GM06990 (cell line): ENCODE measurements at places on chromosomes 2 and 18.

DNA sequence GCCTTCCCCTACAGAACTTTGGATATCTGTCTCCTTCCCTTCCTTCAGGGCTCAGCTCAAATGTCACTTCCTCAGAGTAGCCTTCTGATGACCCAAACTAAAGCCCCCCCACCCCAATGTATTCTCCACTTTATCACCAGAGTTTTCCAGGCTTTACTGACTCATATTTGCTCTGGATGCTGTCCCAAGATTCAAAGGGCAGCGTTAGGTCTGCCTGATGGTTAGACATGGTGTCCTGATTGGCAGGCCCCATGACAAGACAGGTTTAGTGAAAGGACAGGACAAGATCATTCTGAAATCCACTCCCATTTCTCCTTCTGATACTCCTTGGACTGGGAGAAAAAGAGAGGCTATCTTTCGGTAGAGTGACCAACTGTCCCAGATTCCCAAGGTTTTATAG, 22.6 kb upstream of the RPIA start:
- DNase-seq = no peak

- no peak for DNase-seq
Observed at GRCh38 chr2:137021763-137022162, 256.4 kb downstream of the THSD7B start.

- no peak for DNase-seq
Observed at GRCh38 chr2:229445501-229446211, 174.6 kb upstream of the PID1 start.

DNA sequence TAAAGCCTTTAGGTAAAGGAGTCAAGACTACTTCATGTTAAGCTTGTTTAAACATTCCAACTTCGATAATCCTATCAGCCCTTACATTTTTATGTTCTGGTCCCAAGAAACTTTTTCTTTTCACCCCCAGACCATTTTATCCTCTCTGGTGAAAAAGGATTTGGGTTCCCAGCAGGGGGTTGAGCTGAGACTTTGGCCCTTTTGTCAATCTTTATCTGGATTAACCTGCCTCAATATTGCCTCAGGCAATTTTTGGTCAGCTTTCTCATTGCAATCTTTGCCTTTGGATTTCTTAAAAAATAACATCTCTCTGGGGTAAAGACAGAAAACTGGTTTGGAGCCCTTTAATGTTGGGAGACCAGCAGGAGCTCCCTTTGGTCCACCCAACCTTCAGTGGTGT, 33.9 kb upstream of the CSRNP3 start:
- DNase-seq = no peak

DNA sequence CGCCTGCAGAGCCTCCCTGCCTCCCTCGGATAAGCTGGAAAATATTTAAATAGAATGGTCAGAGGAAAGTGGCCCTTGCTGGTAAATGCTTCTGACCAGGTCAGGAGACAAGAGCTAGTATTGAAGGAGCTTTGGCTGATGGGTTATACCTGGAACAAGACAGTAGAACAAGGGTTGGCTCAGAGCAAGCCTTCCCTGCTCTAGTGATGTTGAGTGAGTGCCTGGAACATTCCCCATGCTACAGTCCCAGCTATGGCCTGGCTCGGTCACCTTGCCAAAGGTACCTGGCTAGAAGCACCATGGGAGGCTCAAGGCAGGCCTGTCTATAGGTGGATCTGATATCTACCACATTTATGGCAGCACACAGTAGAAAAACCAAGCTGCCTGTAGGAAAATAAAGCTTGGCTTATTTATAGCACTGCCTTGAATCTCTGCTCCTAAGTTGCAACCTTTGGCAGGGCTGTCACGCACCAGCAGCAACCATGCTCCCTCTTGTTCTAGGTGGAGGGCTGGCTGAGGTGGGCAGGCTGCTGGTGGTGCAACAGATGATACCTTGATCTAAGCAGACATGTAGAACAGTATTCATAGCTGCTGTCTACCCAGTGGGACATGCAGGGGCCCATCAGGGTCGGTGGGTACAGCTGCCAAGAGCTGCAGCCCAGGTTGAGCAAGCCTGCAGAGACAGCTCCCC, 66.7 kb upstream of the BCL2L11 start:
- no peak for DNase-seq

DNA sequence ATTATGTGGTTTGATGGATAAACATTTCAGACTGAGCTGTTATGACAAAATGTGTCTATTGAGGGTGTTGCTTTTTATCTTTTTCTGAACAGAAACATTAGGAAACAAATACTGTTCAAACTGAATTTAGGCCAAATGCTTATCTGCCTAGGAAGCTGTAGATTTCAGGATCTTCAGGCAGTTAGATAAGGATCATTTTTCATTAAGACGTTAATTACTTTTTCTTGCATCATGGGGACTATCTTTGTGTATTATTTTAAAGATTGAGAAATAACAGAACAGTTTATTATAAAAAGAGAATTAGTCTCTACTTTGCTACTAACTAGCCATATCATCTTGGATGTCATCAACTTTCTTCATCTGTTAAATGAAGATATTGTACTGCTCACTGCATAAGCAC, 107.5 kb downstream of the TTC27 start:
- no peak for DNase-seq

- DNase-seq = no peak
Observed at GRCh38 chr2:10971888-10972260, 60.1 kb downstream of the KCNF1 start.

- DNase-seq = no peak
Observed at GRCh38 chr2:230920167-230920566, 4.9 kb downstream of the GPR55 start.

DNA sequence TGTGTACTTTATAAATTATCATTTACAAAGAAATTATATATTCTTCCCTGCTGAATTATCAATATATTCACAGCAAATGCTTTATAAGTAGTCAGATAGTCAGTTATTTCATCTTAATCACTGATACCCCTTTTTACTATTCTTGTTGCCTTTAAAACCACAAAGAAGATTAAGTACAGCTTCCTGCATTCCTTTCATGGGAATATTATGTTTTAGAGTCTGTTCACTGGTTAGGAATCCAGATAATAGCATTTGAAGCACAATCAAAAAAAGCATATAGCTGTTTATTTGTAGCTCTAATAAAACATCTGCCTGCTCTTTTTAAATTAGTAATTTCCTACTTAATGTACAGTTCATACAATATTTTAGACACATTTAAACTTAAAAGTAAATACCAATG, 508.9 kb downstream of the FBXO15 start:
- no peak for DNase-seq

DNA sequence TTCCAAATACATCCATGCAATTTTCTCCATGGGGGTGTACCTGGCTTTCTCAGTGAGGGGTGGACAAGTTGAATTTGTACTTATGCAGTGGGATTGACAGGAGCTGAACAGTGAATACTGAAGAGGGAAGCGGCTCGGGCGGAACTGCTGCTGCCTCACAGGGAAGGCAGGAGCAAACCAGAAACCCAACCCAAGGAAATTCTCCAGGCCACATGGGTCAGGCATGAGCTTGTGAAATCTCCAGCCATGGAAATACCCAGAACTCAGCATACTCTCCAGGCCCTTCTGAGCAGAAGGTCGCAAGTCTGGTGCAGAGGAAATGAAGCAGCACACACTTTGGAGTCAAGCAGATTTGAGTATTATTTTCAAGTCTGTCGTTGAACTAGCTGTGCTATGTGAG, 26.5 kb upstream of the INO80C start:
- no peak for DNase-seq

DNA sequence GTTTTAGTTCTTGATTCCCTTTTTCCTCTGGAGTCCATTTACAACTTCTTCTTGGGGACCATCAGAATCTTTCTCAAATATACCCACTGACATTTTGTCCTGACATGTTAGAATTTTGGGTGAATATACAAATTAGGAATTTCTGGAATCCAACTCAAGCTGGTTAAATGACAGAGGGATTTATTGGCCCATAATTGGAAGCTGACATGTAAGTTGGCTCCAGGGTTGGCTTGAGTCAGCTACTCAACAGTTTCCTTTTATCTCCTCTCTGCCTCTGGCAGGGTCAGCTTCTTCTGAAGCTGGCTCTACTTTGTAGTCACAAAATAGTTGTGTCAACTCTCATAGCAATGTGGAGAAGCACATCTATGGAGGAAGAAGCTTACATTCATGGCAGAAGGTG, 36.6 kb upstream of the PPP1R1C start:
- DNase-seq = no peak
